ENCODE measurements at places on chromosomes 1 and 21. TPM values are rescaled to one million over a fixed set of nuclear protein-coding genes. Genes with fewer than 3 reads are reported as not detected.

Gene GABRD
- not detected for total RNA-seq

Gene ADORA1
- total RNA-seq: 1.8 TPM

GRCh38 chr1:203351037-203351625 lies at the start of gene FMOD:
Gene FMOD (minus strand): TSS chr1:203351122. CDS start chr1:203348270, 2,852 bp downstream.
- DNase-seq: peak; percentile 83

- DNase-seq: peak; percentile 60
These were observed 37.3 kb upstream of the HMGN1 start for GRCh38 chr21:39386194-39386593.

Gene KIF2C
- total RNA-seq: 1.2 TPM

DNA sequence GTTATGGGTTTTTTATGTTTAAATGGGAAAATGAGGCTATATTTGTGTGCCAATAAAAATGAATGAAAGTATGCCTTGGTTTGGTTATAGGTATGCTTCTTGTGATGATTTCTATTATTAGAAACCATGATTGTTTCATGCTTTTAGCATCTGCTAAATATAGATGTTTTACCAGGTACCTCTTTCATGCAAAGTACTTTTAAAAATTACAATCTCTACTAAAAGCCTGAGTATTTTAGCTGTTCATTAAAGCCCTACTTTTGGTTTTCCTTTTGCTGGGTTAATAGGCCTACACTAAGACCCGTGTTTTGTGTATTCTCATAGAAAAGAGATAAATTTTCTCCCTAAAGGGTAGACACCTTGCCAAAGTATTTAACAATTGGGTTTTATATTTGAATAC lies 32.0 kb downstream of the MTF2 start:
- no peak for DNase-seq

DNA sequence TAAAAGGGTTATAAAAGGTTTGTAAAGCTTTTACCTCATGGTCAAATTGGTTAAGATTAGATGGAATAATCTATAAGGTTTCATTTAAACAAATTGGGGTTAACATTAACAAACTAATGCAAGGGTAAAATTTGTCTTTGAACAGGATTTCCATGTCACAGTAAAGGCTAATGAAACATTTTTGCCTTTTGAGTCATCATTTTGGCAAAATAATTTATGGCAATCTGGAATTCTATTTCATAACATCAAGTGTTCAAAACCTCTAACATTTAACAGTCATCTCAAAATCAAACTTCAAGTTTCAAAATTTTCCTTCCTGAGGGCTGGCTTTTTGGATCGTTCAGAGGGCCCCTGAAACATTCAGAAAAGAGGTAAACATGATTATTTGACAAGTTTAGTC lies 6.6 kb upstream of the CD46 start:
- DNase-seq: no peak

DNA sequence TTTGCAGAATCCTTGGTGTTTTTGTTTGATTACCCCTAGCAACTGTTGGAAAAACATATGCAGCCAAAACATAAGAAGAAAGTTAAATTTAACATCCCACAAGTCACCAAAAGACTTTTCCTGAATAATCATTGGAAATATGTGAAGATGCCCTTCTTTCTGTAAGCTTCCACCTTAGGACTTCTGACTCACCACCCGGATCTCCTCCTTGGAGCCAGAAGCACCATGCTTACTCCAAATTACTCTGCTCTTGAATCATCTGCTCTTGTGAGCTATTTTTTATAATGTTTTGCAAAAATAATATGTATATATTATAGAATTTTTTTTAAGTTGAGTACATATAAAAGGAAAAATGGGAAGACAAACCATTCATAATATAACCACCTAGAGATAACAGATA lies 391.7 kb downstream of the KCTD3 start:
- DNase-seq: no peak

GRCh38 chr21:35579520-35580293 lies 480.6 kb downstream of the SETD4 start:
- DNase-seq: no peak

- DNase-seq: peak; percentile 84
These were observed 932 bp downstream of the SLC30A1 start for GRCh38 chr1:211577819-211578639.

Gene EVI5
- 77.7 TPM for total RNA-seq

Gene ERICH3
- 0.45 TPM for total RNA-seq

GRCh38 chr1:159197561-159198557 lies 6.8 kb upstream of the ACKR1 start:
- peak; percentile 87 for DNase-seq

GRCh38 chr1:167871331-167871730 lies 42.6 kb downstream of the ADCY10 start:
- no peak for DNase-seq

Gene TRIM67
- 0.04 TPM for total RNA-seq

Gene INTS3
- total RNA-seq: 72.4 TPM

Gene OR2T33
- not detected for total RNA-seq

Gene RXFP4
- total RNA-seq: not detected

GRCh38 chr1:55775007-55775406 lies 559.8 kb upstream of the USP24 start:
- no peak for DNase-seq

- DNase-seq: peak; percentile 57
These were observed 12.6 kb downstream of the NHLH2 start for GRCh38 chr1:115828101-115829022.

DNA sequence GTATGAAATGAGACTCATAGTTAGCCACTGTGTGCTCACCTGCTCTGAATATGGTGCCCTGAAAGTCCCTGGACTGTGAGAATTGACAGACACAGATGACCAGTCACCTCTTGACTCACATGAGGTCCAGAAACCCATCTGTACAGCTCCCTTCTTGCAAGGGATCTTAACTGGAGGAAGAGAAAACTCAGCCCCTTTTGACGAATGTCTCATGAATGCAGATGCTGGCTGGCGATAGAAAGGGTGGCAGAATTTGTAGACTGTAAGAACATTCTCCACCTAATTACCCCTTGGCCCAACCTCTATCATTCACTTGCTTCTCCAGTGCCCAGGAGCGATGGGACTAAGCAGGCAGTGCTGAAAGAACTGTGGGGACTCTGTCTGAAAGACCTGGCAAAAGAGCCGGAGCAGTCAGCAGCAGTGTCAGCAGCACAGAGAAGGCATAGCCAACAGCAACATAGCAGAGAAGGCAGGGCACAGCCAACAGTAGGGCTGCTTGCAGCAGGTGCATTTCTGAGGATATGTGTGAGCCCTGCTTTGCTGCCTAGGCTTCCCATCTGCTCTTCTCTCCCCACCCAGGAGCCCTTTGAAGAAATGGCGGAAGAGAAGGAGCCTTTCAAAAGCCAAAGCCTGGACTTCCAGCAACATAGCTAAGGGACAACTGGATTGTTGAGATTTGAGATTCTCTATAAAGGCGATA lies 25.8 kb upstream of the IFNGR2 start:
- peak; percentile 31 for DNase-seq

Gene MPL
- total RNA-seq: 0.40 TPM

Gene RNF186
- total RNA-seq: not detected

GRCh38 chr1:153032677-153033308 lies 1.8 kb downstream of the SPRR1B start:
- DNase-seq: no peak

GRCh38 chr1:95041491-95042165 lies 31.1 kb downstream of the ALG14 start:
- no peak for DNase-seq

Gene GJA8
- total RNA-seq: not detected

Gene S100A1
- total RNA-seq: 99.7 TPM

Gene FCGR3A
- total RNA-seq: 48.8 TPM

Gene LINGO4
- total RNA-seq: not detected

DNA sequence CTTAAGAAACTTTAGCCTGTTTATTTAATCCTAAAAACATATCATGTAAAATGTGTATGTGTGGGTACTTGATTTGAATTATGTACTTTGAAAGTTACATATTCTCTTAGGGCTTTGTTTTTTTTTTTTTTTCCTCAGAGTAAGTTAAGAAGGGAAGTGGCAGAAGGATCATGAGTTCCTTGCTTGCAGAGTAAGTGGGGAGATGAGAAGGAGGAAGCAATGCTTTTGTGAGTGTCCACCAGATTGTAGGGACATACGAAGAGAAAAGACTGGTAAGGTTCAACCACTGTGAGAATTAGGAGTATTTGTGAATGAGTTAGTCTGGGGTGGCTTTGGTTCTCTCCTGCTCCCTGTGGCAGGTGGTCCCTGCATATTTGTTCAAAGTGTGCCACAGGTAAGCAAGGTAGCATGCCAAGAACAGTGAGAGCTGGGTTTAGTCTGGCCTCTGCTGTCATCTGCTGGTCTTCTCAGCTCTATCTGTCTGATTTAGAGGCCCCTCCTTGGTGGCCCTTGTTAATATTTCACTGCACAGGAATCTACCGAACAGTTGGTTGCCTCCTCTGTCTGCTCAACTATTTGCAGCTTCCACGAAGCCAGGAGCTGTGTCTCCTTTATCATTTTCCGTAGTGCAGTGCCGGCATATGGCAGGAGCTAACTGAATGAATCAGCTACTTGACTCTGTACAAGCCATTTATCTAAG lies 9.5 kb downstream of the DNM3 start:
- no peak for DNase-seq
